ENCODE measurements at places on chromosomes 7 and 10.

DNA sequence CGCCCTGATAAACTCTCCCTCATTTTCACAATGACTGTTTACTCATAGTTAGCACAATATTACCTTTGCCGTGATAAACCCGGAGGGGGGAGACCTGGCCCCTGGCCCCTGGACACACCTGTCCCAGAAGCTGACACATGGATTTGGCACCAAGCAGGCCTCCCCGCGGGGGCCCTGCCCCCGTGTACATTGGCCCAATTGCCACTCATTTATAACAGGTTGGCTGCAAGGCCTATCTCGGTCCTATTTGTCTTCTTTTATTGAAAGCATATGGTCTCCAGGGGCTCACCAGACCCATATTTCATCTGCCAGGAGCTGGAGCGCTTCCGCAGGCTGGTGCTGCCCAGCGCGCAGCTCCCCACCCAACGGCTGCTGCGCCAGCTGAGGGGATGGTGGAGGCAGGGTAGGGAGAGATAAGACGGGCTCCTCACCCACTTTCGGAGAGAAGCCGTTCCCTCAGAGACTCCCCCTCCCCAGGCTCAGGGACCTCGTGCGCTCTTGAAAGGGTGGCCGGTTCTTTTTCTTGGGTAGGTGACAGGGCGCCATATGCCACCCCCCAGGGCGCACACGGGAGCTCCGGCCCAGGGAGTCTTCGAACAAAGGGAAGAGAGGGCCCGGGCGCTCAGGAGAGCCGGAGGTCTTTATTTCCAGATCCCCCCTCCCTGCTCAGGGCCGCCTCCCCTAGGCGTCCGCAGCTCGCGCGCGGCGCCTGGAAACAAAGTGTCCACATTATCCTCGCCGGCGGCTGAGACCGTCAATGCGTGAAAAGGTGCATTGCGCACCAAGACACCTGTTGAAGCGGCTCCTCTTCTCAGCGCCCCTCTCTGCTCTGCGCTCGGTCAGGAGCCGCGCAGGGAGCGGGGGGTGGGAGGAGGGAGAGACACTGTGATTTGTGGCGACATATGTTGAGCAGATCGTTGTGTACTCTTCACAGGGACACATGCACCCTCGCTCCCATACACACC lies 4.3 kb upstream of the NEUROG3 start:
- DNase-seq: no peak

- DNase-seq: peak; percentile 13
Measured at GRCh38 chr10:117442944-117443685, 67.9 kb upstream of the PDZD8 start.

- no peak for DNase-seq
Measured at GRCh38 chr10:42950606-42951485, 126.0 kb upstream of the RET start.

GRCh38 chr7:86667732-86668131 lies 24.0 kb downstream of the GRM3 start:
- DNase-seq: no peak

GRCh38 chr7:131618391-131618790 lies 62.0 kb upstream of the PODXL start:
- DNase-seq: no peak

DNA sequence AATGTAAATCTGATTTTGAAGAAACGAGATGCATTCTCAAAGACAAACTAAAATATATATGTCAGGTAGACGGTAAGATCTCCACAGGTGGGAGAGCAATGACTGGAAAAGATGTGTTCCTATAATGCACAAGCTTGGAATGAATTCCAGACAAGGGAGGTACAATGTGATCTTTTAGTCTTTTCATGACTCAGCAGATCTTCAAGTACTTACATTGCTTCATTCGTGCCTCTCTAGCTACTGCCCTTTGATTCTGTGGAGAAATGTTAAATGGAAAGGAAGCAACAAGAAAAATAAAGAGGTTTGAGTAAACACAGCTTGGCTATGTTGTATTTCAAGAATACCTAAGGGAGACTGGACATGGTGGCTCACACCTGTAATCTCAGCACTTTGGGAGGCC lies 106.6 kb downstream of the GAD2 start:
- DNase-seq: no peak

GRCh38 chr10:102669206-102670064 lies 25.2 kb downstream of the TRIM8 start:
- no peak for DNase-seq

DNA sequence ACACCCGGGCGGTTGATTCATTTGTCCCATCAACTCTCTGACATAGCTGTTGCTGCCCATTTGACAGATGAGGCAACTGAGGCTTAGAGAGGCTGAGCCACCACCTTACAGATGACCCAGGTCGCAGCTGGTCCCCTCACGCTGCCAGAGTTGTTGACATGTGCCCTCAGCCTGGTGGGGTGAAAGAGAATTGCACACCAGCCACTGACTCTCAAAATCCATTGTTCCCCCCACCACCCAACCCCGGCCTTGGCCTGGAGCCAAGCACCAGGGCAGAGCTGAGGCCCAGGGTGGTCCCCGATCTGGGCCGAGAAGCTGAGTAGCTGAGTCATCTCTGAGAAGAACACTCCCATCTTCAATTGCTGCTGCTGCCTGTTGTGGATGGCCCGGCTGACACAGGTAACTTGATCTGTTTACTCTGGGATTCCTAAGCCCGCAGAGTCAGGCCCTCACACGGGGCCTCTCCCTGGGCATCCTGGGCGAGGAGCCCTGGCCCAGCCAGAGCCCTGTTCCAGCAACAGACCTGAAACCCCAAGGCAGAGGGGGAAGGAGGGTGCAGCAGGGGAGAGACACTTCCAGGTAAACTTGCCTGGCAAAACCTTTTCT lies 27.5 kb downstream of the PVRIG start:
- no peak for DNase-seq

GRCh38 chr7:19772306-19772705 lies 1.1 kb downstream of the TMEM196 start:
- DNase-seq: no peak

DNA sequence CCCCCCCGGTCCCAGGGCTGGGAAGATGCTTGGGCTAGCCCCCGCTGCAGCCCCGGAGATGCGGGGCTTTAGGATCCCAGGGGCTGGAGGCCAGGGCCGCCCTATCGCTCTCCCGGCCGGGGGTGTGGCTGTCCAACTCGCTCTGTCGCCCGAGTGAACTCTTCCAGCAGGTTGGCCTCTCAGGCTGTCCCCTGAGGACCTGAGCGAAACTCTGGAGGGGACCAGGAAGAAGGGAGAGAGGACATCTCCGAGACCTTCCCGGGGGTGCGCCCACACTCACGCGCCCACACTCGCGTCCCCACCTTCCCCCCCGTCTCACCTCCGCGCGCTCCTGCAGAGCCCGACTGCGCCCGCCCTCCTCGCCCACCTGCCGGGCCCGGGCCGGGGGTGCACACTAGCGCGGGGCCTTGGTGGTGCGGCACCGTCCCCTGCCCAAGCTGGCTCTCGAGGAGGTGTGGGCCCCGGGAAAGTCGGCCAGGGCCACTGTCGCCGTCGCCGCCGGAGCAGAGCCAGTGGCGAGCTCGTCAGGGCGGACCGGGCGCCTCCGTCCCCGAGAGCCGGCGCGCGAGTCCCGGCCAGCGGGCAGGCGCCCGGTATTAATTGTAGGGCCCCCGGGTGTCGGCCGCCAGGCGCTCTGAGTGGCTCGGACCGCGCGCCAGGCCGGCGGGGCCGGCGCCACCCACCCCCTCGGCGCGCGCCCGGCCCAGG lies 101.7 kb upstream of the SVIL start:
- DNase-seq: no peak

- DNase-seq: no peak
Measured at GRCh38 chr7:30899630-30900029, 12.0 kb upstream of the AQP1 start.

DNA sequence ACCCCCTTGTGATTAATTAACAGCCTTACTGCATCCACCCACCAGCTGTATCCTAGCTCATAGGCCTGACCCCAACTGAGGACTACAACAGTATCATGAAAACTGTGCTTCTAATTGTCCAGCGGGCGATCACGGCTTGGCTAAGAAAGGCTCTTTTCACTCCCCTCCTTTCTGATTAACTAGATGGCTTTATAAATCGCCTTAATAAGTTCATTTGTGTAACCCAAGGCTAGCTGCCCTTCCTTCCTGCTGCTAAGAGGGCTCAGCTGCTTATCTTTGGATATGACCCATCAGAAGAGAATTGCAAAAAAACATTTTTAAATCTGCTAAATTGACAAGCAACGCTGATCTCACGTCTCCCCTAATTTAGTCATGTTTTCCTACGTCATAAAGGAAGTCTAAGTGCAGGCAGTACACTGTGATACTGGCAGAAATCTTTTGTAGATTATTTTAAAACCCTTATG lies 163.0 kb upstream of the LAMB4 start:
- DNase-seq: no peak

GRCh38 chr7:158663428-158663741 lies 41.2 kb downstream of the NCAPG2 start:
- no peak for DNase-seq

DNA sequence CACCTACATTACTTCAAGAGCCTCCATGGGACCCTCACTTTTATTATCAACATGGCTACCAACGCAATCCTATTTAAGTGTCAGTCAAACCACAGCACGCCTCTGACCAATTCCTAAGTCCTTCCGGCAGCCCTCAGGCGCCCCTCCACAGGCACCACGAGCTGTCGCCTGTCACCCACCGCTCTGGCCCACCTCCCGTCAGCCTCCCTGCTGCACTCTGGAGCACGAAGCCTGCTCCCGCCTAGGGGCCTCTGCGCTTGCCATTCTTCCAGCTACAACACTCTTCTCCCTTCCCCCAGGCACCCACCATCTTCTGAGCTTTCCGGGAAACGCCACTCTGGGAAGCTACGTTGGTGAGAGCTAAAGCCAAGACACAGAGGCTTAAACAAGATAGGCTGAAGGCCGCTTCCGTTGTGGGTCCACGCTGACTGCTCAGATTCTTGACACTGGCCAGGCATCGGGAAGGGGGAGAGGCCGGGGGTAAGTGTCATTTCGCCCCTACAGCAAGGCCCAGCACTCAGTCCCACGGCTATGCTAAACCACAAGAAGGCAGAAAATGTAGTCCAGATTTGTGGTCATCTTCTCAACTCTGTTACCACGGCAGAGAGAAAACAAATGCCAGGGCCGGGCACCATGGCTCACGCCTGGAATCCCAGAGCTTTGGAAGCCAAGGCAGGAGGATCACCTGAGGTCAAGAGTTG lies 56.7 kb downstream of the GNA12 start:
- no peak for DNase-seq

GRCh38 chr10:52442576-52442975 lies 128.5 kb downstream of the DKK1 start:
- DNase-seq: no peak

- no peak for DNase-seq
Measured at GRCh38 chr10:33623669-33624068, 289.2 kb upstream of the NRP1 start.

DNA sequence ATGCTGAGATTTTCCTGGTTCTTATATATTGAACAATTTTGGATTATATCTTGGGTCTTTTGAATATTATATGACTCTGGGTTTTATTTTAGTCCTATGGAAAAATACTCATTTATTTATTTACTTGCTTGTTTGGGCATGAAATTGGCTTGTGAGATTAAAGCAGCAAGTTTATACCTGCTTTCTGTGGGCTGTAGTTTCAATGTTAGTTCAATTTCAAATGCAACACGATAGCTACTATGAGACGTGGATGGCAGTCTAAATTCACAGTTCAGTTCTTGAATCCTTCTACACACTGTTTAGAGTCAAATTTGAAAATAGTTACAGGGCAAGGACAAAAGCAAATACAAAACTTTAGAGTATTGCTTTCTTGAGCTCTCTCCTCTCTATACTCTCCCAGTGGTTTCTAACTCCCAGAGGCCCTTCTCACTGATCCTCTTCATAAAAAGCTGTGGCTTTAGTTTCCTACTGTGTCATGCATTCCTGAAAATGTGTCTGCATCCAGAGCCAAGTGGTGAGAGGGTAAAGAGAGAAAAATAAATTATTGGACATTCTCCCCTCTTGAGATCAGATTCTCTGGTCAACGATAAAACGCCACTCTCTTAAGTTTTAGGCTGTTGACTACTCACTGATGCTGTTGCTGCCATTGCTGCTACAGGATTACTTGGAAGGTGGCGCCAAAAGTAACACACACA lies 34.4 kb downstream of the POLR1F start:
- no peak for DNase-seq

DNA sequence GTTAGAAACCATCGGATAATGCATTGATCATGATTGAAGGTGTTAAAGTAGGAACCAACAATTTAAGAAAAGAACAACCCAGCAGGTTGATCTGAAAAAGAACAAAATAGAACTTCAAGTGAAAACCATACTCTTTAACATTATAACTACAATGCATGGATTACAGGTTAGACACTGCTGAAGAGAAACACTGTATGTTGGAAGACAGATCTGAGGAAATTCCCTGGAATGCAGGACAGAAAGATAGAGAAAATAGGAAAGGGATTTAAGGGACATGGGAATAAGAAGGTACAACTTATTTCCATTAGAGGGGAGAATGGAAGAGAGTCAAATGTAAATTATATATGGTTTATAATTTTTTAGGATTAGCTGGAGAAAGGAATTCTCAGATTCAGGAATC lies 303.3 kb downstream of the DNAJB6 start:
- no peak for DNase-seq

DNA sequence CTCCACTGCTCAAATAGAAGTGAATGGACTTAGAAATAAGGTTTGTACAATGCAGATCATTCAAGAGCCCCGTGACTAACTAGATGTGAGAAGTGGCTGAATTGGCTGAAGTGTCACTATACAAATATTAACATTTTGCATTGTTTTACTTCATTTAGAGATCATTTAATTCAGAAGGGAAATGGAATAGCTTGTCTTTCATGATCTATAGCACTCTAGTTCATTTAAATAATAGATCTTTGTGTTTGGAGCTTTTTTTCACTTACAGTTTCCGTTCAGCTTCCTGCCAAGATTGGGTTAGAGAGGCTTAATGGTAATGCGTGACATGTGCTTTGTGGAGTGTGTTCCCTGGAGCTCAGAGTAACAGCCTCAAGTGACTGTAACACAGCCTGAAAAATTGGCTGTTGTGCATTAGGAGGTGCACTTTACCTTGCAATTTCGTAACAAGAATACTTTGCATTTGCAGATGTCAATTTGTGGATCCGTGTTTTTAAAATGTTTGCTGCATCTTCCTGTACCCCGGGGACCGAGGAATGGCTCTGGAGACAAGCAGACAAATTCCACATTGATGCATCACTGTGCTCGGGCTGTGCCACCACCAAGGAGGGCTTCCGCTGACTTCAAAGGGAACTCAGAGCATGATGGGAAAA lies 170.3 kb downstream of the NRP1 start:
- no peak for DNase-seq

GRCh38 chr10:123399276-123399839 lies 245.2 kb downstream of the BUB3 start:
- no peak for DNase-seq

DNA sequence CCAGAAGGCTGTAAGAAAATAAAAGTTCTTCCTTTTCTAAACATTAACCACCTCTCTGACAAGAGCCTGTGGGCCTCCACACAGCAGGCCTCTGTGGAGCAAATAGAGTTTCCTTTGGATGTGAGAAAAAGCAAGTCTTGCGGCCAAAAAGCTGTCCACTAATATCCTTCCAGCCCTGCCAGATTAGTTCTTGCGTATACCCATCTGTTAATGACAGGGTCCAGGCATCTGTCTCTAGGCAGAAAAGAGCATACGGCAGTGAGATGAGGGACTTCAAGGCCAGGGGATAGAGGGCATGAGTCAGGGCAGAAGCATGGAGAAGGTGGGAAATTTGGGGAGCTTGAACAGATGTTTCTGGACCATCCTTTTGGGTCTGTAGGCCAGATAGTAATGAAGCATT lies 164.9 kb downstream of the NSUN6 start:
- DNase-seq: no peak

GRCh38 chr10:45673074-45673648 lies 589 bp upstream of the ZFAND4 start:
- no peak for DNase-seq

- DNase-seq: no peak
Measured at GRCh38 chr10:95482501-95483233, 78.5 kb downstream of the SORBS1 start.
